ENCODE measurements at places on chromosomes 1 and 21.

DNA sequence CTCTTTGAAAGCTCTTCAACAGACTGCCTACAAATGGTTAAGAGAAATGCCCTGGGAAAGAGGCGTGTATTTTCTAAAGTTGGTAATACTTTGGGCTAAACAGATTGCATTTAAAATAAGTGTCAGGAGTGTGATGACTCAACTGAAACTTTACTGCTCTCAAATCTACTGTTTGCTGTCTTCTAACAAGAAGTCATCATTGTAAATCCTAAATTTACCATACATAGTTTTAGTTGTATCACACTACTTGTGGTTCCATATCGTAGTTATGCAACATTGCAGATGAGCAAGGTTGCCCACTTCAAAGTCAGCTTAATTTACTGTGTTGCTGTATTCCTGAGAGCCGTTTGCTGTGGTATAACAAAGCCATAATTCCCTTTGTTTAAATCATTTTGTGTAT, 59.6 kb downstream of the RGS21 start:
- no peak for DNase-seq

DNA sequence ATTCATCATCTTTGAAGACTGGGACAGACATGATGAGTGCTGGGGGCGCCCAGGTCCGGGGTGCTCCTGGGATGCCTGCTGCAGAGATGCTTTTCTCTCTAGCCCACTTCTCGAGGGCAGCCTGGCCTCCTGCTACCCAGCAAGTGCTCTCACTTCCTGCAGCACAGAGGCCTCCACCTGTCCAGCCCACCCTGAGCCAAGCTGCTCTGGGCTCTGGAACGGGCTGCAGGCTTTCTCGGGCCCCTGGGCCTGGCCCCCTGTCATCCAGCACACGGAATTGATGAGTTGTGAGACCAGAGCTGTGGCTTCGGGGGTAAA, 469.5 kb upstream of the VAMP3 start:
- DNase-seq, result no peak

GRCh38 chr1:13735168-13735930, 35.4 kb downstream of the PRDM2 start:
- DNase-seq, result no peak

DNA sequence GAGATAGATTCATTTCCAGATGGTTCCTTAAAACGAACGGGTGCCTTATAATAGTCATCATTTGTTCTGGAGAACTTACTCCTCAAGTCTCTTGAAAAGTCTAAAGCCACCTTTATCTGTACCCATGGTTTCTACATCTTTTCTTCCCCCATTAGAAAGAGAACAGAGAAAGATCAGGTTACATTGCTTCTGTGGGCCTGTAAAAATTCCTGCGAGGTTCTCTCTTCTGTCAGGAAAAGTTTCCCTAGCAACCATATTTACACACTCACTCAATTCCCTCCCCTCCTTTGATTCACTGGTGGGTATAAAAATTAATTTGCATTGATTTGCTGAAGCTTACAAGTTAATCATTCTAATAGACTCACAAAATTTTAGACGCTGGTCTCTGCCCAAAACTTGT, 6.7 kb downstream of the PHC2 start:
- DNase-seq, result no peak

- DNase-seq, result no peak
Measured at GRCh38 chr21:36697851-36698384, 997 bp upstream of the SIM2 start.

DNA sequence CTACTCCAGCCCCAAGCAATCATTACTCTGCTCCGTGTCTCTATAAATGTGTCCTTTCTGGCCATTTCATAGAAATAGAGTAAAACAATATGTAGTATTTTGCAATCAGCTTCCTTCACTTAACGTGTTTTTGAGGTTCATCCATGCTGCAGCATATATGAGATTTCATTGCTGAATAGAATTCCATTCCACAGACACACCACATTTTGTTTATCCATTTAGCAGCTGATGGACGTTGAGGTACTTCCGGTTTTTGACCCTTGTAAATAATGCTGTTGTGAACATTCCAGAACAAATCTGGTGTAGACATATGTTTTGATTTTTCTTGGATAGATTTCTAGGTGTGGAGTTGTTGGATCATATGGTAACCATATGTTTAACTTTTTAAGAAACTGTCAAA, 30.7 kb downstream of the ADAM30 start:
- DNase-seq, result no peak

- no peak for DNase-seq
Measured at GRCh38 chr1:93845538-93846205, 33.3 kb downstream of the DNTTIP2 start.

- no peak for DNase-seq
Measured at GRCh38 chr1:167761400-167761799, 39.6 kb downstream of the MPZL1 start.

DNA sequence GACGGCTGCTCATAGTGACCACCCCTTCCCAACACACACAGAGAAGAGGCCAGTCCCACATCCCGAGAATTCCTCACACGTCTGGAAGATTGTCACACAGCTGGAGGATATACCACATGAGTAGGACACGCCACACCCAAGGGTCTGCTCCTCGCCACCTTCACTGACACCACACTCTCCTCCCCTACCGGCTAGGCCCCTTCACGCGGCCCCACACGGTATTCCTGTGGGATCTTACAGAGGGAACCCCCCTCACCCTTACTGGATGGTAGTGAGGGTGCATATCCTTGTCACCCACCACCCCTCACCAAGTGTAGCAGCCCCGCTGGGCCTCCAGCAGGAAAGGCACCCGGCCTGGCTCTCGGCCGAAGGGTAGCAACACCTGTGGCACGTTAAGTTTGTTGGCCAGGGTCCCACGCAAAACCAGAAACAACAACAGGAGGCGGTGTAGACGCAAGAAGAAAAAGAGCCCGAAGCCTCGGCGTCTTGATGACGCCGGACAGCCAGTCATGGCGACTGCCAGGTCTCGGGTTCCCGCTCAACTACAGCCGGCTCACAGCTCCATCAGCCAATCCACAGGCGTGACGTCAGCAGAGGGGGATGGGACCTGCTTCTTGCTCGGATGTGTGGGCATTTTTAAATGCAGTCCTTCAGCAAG, at the start of gene NUP210L:
Gene NUP210L (minus strand): TSS at position 540 of the 658 bp plus-strand sequence.
- DNase-seq, result no peak

GRCh38 chr1:101165532-101165931, 71.3 kb upstream of the S1PR1 start:
- DNase-seq, result no peak

DNA sequence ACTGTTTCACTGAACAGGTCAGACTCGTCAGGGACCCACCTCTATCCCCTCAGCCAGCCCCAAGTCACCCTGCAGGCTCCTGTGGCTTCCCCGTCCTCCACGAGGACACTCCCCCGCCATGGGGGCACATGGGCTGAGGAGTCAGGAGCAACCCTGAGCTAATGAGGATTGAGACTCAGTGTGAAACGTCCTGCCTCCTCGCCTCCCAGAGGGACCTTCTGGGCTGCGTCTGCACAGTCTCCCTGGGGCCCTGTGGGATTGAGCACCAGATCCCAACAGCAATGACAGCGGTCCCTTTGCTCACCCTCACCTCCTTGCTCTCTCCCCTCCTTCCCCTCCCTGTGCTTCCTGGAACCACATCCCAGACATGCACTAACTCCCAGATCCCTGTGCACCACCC, 18.9 kb upstream of the SLC25A33 start:
- DNase-seq, result no peak

DNA sequence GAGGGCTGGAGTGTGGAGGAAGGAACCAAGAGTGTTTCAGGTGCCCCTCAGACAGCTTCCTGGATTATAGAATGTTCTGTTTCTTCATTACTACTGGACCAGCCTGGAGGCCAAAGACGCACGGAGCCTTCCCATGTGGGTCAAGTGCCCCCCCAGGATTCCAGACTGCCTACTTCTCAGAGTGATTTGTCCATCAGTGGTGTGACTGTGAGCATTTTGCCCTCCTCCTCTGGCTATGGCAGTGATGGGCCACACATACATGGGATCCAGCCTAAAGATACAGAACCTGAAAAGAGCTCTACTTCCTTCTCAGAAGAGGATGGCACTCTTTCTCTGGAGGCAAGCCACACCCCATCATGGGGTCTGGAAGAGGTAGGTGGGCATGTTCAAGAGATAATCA, 64.9 kb downstream of the MACF1 start:
- no peak for DNase-seq

- no peak for DNase-seq
Measured at GRCh38 chr1:235056937-235057336, 71.7 kb downstream of the TOMM20 start.

DNA sequence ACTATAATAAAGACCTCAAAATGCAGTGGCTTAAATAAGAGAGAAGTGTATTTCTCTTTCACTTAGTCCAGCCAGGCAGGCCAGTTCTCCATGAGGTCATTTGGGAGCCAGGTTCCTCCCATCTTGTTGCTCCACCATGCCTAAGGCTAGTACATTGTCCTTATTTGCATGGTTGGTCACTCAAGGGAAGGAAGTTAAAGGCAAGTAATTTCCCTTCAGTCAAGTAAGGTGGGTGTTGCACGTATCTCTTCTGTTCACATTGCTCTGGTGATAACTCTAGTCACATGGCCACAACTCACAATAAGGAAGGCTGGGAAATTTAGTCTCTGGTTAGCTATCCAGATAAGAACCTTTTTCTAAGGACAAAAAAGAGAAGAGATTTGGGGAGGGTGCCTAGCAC, 27.2 kb upstream of the TADA1 start:
- no peak for DNase-seq

DNA sequence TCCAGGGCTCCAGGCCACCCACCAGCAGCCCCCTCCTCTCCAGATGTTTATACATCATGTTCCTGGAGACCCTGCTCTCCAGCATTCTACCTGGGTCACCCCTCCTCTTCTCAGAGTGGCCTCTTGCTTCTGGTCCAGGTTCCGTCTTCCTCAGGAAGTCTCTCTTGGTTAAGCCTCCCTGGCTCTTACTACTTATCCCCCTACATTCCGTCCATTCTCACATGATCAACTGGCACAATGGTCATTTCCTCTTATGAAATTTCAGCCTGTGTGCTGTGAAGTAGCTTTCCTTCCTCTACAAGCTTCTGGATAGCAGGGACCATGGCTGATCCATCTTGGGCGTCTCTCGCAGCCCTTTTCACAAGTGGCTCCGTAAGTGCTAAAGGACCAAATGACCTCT, 33.9 kb upstream of the ATP2B4 start:
- DNase-seq, result no peak

DNA sequence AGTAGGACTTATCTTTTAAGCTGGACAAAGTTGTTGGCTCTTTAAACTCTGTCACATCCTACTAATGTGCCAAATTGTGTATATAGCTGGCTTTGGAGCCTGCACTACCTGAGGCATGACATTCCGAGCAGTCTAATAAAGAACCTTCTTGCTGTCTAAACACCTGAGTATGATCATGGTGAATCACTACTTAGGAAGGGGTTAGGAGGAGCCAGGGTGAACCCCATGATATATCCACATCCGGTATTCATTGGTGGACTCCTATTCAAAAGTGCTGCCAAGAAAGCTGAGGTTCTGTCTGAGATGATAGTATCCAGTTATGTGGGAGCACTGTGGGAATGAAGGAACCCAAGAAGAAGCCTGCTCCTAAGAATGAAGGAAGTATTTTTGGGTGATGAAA, 27.1 kb downstream of the CRNN start:
- no peak for DNase-seq

DNA sequence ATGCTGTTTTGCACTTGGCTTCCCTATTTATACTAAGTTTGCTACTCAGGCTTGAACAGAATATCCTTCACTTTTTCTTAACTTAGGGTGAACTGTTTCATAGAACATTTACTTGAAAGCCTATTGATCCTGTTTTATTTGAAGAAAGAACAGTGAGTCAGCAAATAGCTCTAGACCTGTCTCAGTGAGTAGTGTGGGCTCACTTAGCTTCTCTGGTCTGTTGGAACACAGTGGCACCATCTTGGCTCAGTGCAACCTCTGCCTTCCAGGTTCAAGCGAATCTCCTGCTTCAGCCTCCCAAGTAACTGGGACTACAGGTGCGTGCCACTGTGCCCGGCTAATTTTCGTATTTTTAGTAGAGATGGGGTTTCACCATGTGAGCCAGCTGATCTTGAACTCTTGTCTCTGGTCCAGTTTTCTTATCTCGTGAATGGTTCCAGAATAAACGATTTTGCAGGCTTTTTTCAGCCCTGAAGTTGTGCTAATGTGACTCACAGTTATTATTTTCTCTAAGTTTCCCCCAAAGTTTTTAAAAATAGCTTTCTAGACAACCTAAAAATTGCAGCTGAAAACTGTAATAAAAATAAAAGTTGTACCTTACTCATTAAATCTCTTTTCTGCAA, 76.8 kb downstream of the KIF1B start:
- DNase-seq, result no peak

DNA sequence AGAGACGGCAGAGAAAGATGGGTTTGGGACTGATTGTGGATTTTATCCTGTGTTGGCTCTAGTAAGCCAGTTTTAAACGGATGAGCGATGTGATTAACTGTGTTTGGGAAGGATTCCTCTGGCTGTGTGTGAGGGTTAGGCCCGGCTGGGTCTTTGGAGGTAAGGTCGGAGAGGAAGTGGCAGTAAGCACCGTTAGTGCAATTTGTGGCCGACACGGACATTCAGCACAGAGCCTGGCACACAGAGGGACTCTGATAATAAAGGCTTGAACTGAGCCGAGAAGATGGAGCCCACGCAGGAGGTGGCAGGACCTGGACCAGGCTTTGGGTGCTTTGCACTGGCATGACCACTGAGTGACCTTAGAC, 1.3 kb downstream of the MTFR1L start:
- no peak for DNase-seq

- DNase-seq, result no peak
Measured at GRCh38 chr1:222794656-222795474, 20.0 kb upstream of the DISP1 start.

DNA sequence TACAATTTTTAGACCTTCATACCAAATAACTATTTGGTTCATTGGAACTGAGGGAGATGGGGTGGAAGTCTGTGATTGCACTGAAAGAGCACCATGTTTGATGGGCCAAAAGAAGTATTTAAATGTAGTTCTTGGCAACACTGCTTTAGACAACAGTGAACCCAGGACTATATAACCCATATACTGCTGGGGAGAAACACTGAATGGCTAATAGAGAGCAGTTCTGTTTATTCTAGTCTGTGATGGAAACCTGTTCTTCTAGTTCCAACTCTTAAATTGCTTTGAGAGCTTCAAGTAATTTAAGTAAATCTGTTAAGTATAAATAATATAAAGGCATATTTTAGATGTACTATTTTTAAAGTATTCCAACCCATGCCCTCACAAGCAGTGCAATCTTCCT, 96.3 kb downstream of the NIBAN1 start:
- no peak for DNase-seq
